ENCODE measurements at places on chromosomes 4 and X. TPM values are rescaled to one million over a fixed set of nuclear protein-coding genes. Genes with fewer than 3 reads are reported as not detected.
A peak's percentile ranks its signal among the peaks of the same experiment; 100 is the strongest.

DNA sequence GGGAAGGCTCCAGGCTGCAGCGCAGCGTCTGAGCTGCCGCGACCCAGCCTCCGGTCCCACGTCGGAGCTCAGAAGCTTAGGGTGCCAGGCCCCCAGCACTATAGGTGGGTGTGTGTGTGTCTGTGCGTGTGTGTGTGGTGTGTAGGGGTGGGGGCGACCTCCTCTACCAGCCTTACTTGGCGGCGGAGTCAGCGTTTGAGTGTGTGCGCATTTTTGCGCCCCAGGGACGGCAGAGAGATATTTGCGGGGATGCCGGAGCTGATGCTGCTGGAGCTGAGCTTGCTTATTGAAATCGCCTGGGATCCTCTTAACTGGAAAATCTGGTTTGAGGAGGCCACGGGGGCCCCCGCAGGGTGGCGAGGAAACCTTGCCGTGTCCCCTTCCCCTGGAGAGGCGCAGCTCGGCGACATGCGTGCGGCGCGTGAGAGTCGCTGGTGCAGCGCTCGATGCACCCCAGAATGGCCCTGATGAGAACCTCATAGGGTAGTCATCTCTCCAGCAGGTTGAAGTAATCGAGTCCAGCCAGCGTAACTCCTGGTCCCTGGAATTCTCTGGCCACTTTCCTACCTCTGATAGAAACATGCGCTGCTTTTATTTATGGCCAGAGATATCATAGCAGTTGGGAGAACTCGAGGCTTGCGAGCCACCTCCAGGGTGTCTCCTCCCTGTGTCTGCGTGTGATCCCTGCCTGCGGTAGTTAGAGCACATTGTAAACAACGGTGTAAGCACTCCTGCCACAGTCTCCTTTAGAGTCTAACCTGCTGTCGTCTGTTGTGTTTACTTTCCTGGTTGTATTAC lies 2.7 kb downstream of the ADGRL3 start:
- peak; percentile 2 for DNase-seq

DNA sequence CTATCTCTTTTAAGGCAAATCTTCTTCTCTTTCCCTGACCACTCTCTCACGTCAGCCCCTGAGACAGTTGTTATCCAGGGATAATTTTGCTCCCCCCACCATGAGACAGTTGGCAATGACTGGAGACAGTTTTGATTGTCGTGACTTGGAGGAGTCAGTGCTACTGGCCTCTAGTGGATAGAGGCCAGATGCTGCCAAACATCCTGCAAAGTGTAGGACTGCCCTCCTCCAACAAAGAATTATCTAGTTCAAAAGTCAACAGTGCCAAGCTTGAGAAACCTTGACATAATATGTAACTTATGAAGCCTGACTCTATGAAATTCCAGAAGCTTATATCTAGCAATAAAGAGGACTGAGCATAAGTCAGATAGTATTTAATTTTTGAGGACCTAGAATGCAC lies 502.1 kb upstream of the IGFBP7 start:
- no peak for DNase-seq

- DNase-seq = no peak
These were observed 72.4 kb downstream of the YIPF6 start for GRCh38 chrX:68571292-68571609.

HSFX3 gene
- not detected for total RNA-seq

CXCL3 gene
- not detected for total RNA-seq

GRCh38 chr4:183318656-183319055 lies 1.4 kb downstream of the CLDN22 start:
- DNase-seq = no peak

GRCh38 chr4:74016068-74016467 lies 17.6 kb upstream of the CXCL5 start:
- no peak for DNase-seq

DNA sequence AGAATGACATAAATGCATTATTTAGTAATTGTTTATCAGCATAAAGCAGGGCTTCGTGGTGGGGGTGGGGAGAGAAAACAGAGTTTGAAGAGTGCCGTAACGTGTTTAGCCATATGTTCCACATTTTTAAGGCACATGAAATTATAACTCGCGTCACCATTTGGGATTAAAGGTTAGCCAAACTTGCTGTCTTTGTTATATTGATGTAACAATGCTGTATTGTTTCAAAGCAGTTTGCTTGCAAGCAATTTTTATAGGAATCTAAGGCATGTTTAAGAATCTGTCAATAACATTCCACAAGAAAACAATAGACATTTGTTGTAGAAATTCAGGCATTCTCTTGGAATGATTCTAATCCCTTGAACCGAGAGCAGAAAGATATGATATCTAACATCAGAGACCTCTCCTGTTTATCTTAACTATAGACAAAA lies 78.3 kb downstream of the CLDN22 start:
- DNase-seq = no peak

GRCh38 chr4:149931431-149931830 lies 115.8 kb upstream of the IQCM start:
- DNase-seq = no peak

ENAM gene
- not detected for total RNA-seq

DNA sequence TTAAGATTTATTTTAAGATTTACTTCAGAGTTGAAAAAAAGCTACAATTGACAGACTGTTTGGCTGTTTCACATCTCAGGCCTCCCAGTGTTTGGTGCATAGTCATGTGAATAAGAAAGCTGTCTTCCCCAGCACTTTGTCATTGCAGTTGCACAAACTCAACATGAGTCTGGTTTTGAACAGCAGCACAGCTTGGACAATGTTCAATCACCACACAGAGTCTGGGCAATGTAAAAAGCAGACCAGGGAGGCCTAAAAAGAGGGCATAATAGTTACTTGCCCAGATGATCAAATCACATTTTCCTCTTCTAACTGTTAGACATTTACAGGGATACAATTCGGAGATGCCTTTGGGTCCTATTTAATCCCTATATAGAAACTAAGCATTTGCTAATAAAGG lies 1055.0 kb downstream of the RPA4 start:
- DNase-seq = no peak

GRCh38 chr4:122798101-122798500 lies 28.5 kb upstream of the FGF2 start:
- peak; percentile 90 for DNase-seq

DNA sequence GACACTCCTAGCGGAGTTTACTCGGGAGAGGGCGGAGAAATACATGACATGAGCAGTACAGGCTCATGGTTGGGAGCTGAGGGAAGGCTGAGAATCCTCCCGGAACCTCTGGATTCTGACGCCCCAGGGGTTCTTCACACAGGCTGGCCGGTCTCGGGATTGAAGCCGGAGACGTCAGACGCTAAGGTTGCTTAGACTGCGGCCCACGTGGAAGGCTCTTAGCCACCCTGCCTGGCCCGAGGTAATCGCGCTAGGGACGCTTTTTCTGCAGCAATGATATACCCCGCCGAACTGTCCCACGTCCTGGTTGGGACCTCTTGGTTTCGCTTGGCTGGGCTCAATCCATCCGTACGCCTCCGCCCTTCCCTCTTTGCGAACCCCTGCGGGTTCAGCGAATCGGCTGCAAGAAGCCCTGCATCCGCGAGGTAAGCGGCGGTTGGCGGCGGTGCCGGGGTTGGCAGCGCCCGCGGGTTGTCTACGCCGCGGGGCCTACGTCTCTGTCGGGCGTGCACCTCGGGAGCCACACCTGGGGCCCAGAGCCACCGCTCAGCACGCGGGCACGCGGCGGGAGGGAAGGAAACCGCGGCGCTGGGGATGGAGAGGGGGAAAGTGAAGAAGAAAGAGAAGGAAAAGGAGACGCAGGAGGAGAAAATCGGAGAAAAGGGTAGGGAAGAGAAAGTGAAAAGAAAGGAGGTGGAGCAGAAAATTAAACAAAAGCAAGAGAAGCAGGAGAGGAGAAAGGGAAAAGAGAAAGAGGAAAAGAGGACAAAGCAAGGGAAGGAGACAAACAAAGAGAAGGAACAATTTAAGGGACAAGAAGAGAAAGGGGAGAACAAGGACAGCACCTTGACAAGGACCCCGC lies at the start of gene ARL9:
ARL9 (plus strand) TSS at position 523 of the 862 bp plus-strand sequence; CDS start at position 595, 72 bp downstream.
- no peak for DNase-seq

GRCh38 chrX:69066021-69066757 lies 99.1 kb downstream of the PJA1 start:
- DNase-seq = no peak

FAM9C gene
- not detected for total RNA-seq

DNA sequence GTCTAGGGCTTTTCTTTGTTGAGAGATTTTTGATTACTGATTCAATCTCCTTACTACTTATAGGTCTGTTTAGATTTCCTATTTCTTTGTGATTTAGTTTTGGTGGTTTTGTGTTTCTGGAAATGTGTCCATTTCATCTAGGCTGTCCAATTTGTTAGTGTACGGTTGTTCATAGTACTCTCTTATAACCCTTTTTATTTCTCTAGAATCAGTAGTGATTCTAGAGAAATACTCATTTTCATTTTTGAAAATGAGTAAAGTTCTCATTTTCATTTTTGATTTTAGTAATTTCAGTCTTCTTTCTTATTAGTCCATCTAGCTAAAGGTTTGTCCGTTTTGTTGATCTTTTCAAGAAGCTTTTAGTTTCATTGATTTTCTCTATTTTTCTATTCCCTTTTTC lies 7.5 kb downstream of the IL13RA1 start:
- DNase-seq = no peak

MFSD8 gene
- 18.6 TPM for total RNA-seq

DNA sequence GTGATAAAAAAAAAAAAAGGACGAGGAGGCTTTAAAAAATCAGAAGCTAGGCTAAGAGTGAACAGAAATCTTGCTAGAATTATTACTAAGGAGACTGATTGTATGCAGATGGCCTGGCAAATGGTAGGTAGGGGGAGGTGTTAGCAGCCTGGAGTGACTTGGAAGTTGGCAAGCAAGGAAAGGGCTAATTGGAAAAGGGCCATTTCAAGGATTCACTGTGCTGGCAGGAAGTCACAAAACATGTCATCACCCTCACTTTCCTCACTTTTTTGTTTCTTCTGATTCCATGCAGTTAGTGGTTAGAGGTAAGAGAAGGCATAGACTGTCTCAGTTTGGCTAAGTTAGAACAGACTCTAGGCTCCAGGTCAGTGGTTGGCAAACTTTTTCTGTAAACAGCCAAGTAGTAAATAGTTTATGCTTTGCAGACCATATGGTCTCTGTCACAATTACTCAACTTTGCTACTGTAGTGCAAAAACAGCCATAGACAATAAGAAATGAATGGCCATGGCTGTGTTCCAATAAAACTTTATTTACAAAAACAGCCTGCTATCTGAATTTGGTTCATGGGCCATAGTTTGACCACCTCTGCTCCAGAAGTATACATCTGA lies 646.5 kb upstream of the ACTRT1 start:
- DNase-seq = no peak

- no peak for DNase-seq
These were observed 30.4 kb downstream of the FNIP2 start for GRCh38 chr4:158799013-158799770.

GRCh38 chr4:14379183-14379582 lies 623.1 kb upstream of the CPEB2 start:
- peak; percentile 4 for DNase-seq

DNA sequence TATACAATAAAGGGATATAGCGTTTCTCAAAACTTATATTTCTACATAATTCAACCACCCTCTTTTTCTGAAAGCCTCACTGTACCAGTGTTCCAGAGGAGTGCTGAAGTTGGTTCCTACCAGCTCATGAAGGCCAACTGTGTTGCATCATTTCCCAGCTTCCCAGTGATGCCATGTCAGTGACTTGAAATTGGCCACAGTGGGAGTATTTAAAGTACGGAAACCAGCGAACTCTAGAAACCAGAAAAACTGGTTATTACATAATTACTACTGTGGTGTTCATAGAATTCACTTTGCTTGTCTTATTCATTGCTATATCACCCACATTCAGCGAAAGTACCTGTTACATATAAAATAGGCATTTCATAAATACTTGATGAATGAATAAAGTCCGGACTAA lies 135.4 kb downstream of the GC start:
- DNase-seq = no peak

DNA sequence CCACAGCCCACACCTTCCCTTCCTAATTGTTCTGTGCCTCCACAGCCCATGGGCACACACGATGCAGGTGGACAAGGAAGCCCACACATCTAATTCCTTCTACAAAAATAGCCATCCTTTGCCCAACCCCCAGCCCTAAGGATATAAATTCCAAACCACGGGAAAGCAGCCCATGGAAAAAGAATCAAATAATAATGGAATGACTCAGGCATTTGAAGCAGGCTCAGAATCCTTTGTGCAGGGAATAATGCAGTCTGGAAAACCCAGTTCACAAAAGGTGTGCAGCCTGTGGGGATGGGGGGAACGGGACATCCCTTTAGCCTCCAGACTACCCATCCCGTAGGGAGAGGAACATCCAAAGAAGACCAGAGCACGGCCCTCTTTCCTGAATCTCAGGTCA lies 342.3 kb upstream of the GALNT7 start:
- peak; percentile 51 for DNase-seq

DNA sequence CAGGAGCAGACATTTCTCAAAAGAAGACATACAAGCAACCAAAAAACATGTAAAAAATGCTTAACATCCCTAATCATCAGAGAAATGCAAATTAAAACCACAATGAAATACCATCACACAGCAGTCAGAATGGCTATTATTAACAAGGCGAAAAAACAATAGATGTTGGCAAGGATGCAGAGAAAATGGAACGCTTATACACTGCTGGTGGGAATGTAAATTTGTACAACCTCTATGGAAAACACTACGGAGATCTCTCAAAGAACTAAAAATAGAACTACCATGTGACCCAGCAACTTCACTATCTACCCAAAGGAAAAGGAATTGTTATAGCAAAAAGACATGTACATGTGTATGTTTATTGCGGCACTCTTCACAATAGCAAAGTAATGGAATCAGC lies 71.5 kb downstream of the PPP4R3C start:
- DNase-seq = no peak

- DNase-seq = peak; percentile 57
These were observed 108.8 kb downstream of the HHIP start for GRCh38 chr4:144754562-144755410.

SASH3 gene
- total RNA-seq = not detected

GRCh38 chr4:98338761-98339438 lies 77.7 kb downstream of the RAP1GDS1 start:
- no peak for DNase-seq

MBNL3 gene
- 0.17 TPM for total RNA-seq

DNA sequence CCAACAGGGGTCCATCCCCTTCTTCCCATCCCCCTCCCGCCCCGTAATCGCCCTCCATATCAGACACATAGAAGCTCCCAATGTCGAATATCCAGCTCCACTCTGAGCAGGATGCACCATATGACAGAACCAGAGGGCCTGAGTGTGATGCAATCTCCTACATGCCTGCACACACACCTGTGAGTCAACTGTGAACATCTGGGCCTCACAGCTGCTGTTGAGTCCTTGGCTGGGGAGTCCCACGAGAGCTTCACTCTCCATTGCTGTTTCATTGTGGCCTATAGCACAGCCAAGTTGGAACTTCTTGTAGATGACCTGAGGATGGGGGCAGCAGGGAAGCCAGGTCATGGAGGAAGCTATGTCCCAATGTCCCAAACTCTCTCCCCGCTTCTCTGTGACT lies 8.2 kb downstream of the SLC38A5 start:
- DNase-seq = no peak

- DNase-seq = peak; percentile 86
These were observed 38.9 kb downstream of the PRIMPOL start for GRCh38 chr4:184688447-184688846.

DNA sequence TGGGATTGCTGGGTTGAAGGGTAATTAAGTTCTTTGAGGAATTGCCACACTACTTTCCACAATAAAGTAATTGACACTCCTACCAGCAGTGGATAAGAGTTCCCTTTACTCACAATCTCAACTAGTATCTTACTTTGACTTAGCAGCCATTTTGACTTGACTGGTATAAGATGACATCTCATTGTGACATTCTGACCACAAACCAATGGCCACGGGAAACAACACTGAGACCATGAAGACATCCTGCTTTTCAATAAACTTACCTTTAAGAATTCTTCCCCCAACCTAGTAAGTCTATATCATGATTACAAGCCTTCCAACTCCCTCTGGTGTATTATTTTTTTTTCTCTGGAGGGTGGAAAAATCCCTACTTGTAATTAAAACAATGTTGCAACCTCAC lies 66.9 kb upstream of the WDR1 start:
- no peak for DNase-seq

Data from A172 (cell line).